NCI-H524 (cell line): ENCODE measurements at places on chromosomes 5 and 9.

- no peak for DNase-seq
These were observed 462.1 kb upstream of the GRAMD2B start for GRCh38 chr5:125961150-125961549.

GRCh38 chr5:51326844-51327243 is 56.4 kb upstream of the ISL1 start:
- no peak for DNase-seq

- DNase-seq, result no peak
These were observed 63.3 kb upstream of the RUSC2 start for GRCh38 chr9:35426627-35427026.

GRCh38 chr9:6014670-6015270 is 654 bp downstream of the RANBP6 start:
- no peak for DNase-seq

- no peak for DNase-seq
These were observed 276.9 kb upstream of the DAP start for GRCh38 chr5:11037941-11038340.

- DNase-seq, result no peak
These were observed 9.7 kb downstream of the SERINC5 start for GRCh38 chr5:80246001-80246758.

DNA sequence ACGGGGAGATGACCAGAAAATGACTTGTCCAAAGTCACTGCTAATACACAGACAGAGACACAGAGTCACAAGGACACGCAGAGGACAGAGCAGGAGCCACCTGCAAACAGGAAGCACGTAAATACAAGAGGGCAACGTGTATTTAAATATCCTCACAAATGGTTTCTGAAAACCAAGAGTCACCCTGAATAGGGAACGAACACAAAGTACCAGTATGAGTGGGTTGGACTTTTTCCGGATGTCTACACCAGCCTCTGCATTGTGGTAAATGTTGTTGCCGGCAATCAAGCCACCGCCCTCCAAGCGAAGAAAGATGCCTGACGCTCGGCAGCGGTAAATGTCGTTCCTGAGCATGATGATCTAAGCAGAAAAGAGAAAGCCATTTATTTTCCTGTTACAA is 44.5 kb downstream of the FBXO10 start:
- DNase-seq, result no peak

DNA sequence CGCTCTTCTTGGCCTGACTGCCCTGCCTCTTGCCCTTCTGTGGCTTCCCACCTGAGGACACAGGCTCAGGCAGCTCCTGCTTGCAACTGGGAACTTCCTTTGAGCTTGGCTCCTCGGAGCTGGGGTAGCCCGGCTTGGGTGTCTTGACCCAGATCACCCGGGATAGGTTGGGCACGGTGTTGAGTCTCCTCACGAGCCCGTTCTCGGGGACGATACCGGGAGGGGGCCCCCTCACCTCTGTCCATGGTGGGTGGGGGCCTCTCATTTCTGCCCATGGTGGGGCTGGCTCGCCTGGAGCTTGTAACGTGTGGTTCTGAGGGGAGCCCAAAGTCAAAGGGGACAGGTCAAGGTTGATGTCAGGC is 7.8 kb upstream of the DDX41 start:
- DNase-seq, result no peak

DNA sequence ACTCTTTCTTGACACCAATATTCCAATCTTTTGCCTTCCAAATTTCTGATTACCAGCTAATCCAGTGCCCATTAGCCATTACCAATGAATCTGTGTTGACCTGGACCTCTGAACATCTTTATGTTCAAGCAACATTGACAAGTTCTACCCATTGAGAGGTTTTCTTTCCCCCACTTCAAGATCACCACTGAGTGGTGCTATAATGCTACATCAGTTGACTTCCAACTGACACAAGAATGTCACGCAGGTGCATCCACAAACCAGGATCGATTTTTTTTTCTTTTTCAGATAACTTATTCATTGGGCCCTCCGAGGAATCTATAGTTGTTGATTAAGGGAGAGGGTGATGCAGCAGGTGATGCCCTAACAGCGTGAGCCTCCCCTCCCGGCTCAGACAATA is 102.6 kb downstream of the SLC1A3 start:
- no peak for DNase-seq

DNA sequence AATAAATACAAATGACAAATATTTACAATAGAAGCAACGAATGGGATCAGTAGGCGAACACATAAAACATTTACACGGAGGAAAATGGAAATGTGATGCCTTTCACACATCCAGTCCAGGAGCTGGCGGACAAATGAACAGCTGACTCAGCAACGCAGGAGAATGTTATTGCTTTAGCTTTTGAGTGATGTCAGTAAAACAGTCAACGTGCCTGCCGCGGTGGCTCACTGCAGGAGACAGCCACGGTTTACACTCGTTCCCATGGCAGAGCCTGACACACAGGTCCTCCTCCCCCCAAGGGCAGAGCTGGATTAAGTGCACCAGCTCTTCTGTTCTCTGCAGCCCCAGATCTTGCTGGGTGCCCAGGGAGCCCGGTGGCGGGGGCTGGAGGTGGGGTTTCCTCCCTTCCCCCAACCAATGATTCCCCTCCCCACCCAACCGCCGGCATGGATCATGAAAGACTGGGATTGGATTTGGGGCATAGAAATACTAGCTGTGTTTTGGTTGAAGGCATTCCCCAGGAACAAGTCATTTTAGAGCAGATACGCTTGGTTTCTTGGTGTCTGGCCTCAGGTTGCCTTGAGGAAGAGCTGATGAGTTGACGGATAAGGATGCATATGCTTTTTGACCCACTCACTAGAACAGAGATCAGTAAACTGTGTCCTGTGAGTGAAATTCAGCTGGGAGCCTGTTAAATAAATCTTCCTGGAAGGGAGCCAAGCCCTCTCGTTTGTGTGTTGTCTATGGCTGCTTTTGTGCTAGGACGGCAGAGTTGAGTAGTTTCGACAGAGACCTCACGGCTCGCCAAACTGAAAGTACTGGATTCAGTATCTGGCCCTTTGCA is 12.5 kb downstream of the STC2 start:
- DNase-seq, result no peak

DNA sequence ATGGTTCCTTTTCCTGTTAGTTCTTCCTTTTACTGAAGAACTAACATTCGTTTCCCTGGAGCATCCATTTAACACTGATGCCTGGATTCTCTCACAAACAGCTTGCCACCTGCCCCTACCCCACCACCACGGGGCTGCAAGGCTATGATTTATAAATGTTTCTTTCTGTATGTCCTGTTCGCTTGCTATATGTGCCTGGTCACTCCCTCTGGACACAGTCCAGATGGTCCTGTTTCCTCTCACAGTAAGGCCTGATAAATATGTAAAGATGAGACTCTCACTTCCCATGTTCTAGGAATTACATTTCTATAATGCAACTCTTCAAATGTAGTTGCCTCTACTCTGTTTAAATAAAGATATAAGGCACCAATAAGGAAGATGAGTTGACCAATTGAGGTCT is 146.4 kb upstream of the SHB start:
- no peak for DNase-seq

DNA sequence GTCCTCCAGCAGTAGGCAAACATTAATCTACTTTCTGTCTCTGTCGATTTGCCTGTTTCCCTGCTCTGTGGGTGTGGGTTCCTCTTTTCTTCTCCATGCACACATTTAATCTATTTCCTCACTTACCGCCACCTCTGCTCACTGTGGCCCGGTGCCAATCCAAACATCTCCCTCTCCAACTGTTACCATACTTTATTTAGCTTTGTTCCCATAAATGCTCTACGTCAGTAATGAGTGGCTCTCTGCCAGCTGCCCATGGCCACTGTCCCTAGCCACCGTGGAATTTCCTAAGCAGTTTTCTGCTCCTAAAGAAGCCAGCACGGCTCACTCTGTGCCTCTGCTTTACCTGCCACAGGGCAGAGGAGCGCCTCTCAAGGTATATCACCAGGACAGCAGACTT is 19.5 kb upstream of the GOLPH3 start:
- peak; percentile 69 for DNase-seq

- no peak for DNase-seq
These were observed 57.3 kb upstream of the C6 start for GRCh38 chr5:41270423-41271251.

- no peak for DNase-seq
These were observed 31.8 kb downstream of the RUSC2 start for GRCh38 chr9:35521708-35522107.

- DNase-seq, result no peak
These were observed 90.1 kb upstream of the FAM169A start for GRCh38 chr5:74956278-74956677.

DNA sequence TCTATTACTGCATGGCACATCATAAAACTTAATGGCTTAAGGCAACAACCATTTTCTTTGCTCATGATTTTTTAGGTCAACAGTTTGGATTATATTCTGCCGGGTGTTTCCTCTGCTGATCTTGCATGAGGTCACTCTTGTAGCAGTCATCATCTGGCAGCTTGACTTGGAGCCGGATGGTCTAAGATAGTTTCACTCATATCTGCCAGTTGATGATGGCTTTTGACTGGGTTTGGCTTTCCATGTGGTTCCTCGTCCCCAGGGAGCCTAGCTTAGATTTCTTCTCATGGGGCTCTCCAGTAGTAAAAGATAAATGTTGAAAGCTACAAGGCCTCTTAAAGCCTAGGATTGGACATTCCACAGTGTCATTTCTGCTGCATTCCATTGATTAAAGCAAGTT is 27.4 kb downstream of the LNPEP start:
- no peak for DNase-seq

GRCh38 chr9:78677326-78677725 is 380.4 kb downstream of the PSAT1 start:
- DNase-seq, result no peak

DNA sequence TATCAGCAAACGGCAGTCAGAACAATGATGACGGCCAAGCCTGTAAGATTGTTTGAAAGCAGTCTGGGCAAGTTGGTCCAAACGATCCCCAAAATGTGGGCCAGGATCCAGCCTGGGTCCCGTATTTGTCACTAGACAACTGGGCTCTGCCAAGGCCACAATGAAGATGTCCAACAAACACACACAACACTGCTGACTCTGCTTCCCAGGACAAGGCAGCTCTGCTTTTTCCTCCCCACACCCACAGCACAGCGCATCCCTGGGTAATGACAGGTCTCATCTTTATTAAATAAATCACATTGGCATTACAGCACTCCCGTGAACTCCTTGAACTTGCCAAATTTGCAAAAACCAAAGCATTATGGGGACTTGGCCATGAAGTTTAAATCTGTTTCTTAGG is 424.1 kb upstream of the ACTBL2 start:
- no peak for DNase-seq

DNA sequence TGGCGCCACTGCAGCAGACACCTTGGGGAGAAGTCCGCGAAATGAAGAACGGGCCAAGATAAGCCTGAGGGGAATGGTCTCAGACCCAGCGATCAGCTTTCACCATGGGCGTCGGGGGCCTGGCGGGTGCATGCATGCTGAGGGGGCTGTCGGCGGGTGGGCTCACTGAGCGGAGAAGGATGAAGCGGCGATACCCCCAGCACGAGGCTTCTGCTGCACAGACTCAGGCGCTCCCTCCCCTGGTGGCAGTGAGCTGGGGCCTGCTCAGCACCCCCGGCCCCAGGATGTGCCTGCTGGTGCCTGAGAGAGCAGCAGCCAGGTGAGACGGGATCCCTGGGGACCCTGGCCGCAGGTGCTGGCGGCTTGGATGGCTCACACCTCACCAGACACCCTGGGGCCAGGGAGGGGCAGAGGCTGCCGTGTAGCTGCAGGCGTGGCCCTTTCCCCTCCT is 31.2 kb downstream of the CEP72 start:
- DNase-seq, result no peak

GRCh38 chr5:136309932-136310598 is 55.3 kb downstream of the TRPC7 start:
- DNase-seq, result no peak

DNA sequence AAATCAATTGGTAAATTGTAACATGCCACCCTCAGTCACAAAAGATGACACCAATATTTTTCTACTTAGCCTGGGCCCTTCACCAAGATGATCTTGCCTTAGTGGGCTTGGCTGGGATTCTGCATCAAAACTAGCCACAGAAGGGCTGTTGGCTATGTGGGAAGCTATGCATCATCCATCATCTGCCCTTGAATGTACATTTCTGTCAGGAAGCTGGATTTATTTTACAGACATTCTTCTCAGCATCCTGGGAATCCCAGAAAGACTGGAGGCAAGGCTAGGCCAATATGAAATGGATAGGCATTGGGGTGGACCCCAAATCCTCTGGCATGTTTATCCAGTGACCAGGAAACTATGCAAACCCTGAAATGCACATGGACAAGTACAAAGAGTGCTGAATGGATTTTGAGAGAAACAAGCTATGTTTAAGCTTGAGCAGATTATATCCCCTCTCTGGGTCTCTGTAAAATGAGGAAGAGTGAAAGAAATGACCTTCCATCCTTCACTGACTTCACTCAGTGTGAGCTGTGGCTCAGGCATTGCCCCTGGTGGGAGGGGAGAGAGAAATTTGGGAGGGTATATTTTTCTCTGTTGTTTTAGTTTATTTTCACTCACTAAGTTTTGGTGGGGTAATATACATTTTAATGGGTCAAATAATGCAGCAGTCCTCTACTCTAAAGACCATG is 283.6 kb downstream of the EBF1 start:
- no peak for DNase-seq

DNA sequence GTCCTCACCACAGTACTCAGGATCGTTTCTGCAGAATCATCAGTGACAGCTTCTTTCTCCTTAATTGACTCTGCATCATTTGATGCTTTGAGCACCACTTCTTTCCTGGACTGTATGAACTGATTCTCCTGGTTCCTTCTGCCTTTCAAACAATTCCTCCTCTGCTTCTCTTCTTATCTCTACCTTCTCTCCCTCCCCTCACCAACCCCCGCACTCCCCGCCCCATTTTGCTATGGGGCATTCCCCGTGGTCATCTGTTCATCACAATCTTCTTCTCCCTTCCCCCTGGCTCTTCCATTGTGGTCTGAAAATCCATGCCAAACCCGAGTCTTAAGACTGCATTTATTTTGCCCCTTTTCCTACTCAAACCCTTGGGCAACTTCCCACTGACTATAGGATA is 57.9 kb downstream of the FAM78A start:
- DNase-seq, result no peak

DNA sequence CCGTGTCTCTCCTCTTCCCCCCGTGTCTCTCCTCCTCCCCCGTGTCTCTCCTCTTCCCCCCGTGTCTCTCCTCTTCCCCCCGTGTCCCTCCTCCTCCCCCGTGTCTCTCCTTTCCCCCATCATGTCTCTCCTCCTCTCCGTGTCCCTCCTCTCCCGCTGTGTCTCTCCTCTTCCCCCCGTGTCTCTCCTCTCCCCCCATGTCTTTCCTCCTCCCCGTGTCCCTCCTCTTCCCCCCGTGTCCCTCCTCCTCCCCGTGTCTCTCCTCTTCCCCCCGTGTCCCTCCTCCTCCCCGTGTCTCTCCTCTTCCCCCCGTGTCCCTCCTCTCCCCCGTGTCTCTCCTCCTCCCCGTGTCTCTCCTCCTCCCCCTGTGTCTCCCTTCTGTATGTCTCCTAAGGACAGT is 12.8 kb upstream of the RNU6ATAC start:
- DNase-seq, result no peak

- DNase-seq, result no peak
These were observed 16.8 kb upstream of the DMXL1 start for GRCh38 chr5:119054101-119054500.
